ENCODE measurements at places on chromosomes 16 and 17.

- DNase-seq: no peak
Observed at GRCh38 chr16:65739518-65739917, 617.7 kb upstream of the CDH11 start.

DNA sequence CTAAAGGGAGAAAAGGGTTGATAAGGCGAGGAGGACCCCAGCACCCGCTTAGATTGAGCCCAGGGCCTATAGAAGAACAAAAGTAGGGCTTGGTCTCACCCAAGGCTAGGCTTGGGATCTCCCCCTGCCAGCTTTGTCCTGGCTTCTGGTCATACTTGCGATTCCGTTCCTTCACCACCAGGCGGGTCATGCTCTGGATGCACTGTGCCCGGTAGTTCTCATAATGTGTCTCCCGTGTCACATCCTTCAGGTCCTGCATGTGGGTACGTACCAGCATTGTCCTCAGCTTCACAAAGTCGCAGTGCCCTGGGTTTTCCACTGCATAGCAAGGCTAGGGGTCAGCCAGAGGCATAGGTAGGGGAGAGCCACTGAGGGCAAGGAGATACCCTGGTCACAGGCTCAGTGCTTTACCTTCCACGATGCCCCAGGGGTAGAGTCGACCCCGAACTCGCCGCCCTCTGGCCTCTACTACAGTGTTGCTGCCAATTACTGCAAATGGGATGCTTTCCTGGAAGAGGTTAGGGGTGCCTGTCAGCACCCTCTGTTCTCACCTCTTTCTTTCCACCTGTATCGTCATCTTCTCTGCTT, 6.5 kb upstream of the MTMR4 start:
- no peak for DNase-seq

DNA sequence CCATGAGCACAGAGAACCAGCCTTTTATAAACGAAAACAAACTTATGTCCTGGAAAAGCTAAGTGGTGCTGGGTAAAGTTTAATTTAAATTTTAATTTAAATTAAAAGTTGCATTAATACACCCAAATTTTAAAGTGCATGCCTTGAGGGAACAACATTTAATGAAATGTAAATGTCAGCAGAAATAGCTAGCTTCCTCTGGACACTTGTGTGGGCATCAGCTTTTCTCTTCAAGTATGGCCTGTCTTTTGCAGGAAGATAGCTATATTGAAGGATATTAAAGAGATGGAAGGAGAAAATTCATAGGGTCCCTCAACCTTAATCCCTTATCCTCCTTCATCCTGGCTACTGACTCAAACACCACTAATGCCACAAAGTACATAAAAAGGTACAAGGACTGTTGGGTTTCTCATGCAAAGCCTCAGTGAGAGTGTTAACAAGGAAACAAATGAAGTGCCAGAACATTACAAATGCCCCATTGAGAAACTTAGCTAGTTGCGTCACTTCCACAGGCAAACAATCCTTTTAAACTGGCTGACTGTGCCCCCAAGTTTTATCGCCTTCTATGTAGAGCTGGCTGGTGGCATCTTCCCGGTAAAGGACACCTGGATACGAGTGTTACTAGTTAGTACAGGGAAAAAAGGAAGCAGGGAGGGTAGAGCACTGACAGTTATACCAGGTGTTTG, 14.1 kb downstream of the PHF12 start:
- DNase-seq: no peak

- DNase-seq: no peak
Observed at GRCh38 chr16:77171745-77172635, 19.0 kb upstream of the MON1B start.

GRCh38 chr16:52256310-52257078, 290.4 kb downstream of the TOX3 start:
- DNase-seq: no peak

DNA sequence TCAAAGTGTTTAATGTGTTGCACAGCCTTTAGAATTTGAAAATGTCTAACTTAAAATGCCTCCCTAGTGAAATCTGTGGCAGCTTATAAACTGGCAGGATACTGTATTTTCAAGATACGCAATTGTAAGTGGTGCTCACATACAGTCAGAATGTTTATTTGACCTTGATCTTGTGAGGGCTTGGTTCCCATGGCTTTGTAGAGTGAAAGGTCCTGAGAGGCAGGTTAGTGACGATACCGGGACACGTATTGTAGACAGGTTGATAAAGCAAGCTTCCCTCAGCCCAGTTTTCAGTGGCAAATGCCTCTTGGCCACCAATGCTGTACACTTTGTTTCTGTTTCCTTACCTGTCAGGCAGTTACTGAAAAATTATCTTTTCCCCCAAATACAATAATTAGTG, 426.6 kb downstream of the MAF start:
- no peak for DNase-seq

DNA sequence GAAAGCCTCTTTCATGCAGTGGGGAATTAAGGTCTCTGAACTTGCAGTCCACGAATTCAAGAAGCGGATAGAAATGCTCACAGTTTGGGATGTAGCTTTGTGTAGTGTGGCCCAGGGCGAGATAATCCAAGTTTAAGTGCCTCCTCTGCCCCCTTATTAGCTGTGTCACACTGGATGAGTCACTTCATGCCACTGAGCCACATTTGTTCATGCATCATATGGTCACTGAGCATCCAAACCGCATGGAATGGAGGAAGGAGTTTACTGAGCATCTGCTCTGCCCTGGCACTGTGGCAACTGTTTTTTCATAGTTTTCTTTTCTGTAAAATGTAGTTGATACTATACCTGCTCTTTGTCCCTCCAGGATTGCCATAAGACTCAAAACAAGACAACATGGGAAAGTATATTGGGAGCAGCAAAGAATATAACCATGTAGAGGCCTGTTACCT, 15.1 kb upstream of the DHX8 start:
- no peak for DNase-seq

DNA sequence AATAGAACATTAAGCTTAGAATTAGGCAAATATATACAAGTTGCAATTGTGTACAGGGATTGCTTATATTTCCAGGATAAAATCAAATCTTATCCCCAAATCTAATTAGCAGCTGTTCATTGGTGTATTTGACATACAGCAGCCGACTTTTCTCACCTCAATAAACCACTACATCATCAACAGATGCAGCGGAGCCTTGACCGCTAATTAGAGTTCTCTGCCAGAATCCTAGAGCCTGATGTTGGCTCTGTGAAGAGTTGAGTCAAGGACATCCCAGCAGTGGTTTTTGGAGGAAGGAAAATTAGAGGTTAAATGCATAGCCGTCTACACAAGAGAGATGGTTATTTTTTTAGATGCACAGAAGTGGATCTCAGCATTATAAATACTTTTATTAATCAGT, 221.9 kb upstream of the CACNG5 start:
- DNase-seq: no peak

- DNase-seq: no peak
Observed at GRCh38 chr17:29252101-29252791, 5.6 kb downstream of the CRYBA1 start.

- no peak for DNase-seq
Observed at GRCh38 chr16:3149630-3150345, 15.0 kb downstream of the ZNF213 start.

DNA sequence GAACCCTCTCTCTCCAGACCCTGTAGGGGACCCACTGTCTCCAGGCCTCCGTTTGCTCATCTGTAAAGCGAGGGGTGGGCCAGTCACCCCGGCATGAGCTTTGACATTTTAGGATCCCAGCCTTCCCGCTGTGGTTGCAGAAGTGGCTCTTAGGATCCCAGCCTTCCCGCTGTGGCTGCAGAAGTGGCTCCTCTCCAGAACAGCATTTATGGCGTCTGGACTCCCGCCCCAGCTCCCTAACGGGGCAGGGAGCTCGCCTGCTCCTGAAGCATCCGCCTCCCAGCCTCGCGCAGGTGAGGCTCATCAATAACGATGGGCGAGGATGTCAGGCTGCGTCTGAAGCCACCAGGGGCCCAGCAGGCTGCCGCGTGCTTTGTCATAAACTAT, 222.3 kb upstream of the TNRC6C start:
- DNase-seq: no peak

DNA sequence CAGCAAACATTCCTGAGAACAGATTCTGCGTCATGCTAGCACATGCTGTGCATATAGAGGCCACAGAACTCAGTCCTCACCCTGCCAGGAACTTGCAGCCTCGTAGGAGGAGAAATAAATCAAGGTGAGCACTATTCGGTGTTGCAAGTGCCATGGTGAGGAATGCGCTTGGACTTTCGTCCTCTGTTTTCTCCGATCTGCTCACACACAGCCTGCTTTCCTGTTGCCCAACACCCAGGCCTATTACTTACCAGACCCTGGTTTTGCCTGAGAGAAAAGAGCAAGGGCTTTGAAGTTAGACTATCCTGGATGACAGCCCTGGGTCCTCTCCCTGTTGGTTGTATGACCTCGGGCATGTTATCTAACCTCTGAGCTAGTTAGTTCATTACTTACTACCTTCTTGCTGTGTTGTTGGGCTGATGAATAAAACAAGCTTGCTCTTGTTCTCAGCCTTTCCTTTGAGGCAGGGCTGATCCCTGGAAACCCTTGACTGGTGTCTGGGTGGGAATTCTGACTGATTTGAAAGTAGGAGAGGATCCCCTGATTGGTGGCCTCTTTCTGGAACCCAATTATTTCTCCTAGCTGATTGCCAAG, 2.9 kb downstream of the ACSF2 start:
- DNase-seq: no peak

- peak; percentile 18 for DNase-seq
Observed at GRCh38 chr16:66924527-66925321, 611 bp downstream of the RRAD start.

GRCh38 chr16:31700200-31700529, 172.5 kb downstream of the AHSP start:
- no peak for DNase-seq

DNA sequence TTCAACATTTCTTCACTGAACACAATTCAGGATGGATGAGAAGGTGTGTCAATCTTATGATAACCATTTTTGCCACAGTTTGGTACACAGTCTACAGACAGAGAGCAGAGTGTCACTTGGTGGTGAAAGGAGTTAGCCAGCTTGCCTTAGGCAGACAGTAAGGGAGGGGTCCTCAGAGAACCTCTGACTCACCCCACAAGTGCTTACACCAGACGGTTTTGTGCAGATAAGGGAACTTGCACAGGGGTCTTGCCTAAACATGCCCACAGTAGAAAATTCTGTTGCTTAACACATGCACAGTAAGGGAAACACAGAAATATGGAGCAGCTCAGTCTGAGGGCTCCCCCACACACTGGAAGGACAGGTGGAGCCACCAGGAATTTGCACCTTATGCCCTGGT, 204.5 kb upstream of the CDH8 start:
- DNase-seq: no peak

DNA sequence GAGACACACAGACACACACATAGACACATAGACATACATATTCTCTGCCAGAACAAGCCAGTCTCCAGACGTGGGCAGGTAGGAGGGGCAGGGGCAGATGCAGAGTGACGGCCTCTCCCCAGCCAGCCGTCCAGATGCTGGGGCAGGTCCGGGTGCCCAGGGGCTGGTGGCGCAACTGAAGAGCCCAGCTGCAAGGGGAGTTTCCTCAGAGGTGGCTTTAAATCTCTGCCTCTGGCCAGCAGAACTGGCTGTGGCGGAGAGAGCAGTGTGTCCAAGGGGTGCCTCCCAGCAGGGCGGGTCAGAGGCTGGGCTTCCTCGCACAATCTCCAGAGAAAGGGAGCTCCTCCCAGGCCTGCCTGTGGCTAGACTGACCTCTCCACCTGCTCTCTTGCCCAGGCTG, 9.4 kb upstream of the GCGR start:
- DNase-seq: no peak

GRCh38 chr17:59892251-59892923, 356 bp downstream of the TUBD1 start:
- DNase-seq: no peak

- DNase-seq: no peak
Observed at GRCh38 chr17:30454635-30455034, 22.6 kb upstream of the GOSR1 start.

- DNase-seq: no peak
Observed at GRCh38 chr17:16866436-16866835, 105.5 kb downstream of the TNFRSF13B start.

DNA sequence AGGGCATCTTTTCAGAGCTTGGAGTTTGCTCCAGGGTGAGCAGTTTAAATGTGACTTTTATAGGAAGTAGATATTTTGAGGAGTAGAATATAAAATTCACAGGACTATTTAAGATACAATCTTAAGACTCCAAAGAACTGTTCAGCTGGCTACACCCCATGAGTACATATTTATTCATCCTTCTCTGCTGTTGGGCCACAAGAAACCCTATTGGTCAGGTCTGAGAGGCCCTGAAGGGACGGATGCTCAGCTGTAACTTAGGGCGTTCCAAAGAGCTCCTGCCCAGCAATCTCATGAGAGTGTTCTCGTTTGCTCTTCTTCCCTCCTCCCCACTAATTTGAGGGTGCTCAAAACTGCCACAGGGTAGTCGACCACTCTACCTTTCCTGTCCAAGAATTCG, 7.3 kb downstream of the ST6GALNAC2 start:
- no peak for DNase-seq

DNA sequence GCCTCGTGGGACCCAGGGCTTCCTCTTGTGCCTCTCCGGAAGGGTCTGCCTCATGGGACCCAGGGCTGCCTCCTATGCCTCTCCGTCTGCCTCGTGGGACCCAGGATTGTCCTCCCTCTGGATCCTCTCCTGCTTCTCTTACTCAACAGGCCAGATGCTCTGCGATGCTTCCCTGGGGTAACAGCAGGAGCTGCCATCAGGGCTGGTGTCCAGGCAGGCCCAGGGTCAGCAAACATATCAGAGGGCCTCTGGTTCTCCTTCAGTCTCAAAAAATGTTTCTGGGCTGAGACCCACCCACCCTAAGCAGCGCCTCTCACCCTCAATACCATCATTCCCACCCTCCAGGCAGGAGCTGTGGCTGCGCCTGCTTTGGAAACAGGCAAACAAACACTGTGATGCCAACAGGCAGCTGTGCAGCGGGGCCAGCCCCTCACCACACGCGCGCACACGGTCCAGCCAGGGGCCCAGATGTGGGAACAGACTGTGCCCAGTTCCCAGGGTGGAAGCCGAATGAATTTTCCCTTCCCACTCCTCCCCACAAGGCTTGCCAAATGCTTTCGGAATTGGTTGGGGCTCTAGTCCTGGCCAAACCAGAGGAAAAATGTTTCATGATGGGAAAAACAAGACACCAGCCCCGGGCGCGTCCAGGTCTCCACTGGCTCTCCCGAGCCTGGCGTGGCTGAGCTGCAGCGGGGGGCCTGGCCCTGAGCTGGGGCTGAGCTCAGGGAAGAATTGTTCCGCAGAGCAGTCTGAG, 11.3 kb downstream of the TIMM22 start:
- no peak for DNase-seq

DNA sequence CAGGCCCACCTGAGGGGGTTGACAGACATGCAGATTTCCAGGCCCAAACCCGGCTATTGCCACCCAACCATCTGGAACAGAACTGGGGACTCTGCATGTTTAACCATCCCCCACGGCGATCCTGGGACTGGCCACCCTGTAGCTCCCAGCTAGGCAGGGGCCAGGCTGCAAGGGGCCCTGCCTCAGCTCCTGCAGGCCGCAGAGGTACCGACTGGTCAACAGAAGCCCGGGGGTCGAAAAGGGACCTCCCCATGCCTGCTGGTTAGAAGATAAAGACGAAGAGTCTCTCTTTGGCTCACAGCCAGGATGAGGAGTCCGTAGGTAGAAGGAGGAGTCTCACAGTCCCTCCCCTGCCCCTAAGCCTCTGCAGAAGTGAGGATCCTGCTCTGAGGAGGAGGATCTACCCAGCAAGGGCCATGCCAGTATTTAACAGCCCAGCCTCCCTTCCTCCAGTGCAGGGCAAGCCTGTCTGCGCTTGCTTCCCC, 223.4 kb upstream of the TNRC6C start:
- DNase-seq: no peak

GRCh38 chr17:2783310-2784030, 12.8 kb upstream of the RAP1GAP2 start:
- DNase-seq: no peak

All from activated T-helper 1 cell treated with Interleukin-2 at 50 U/mL for 16 hours (primary cell).